ENCODE measurements at places on chromosomes 12 and 14.

- no peak for DNase-seq
Measured at GRCh38 chr12:87660987-87661774, 368.0 kb downstream of the C12orf50 start.

DNA sequence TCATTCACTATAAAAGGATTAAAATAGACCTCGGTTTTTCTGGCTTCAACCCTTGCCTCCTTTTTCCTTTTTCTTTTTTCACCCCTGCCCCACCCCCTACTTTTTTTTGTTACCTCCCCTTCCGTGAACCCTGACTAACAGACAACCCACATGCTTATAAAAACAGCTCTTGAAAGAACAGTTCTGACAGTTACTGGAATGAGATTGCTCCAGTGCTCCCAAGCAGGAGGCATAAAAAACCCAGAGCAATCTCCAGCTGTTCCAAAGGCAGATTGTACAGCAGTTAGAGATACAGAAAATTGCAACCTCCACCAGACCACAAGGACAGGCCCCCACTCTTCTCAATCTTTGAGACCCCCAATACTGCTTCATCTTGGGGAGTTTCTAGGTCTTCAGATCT lies 29.9 kb upstream of the TMEM260 start:
- DNase-seq: no peak

DNA sequence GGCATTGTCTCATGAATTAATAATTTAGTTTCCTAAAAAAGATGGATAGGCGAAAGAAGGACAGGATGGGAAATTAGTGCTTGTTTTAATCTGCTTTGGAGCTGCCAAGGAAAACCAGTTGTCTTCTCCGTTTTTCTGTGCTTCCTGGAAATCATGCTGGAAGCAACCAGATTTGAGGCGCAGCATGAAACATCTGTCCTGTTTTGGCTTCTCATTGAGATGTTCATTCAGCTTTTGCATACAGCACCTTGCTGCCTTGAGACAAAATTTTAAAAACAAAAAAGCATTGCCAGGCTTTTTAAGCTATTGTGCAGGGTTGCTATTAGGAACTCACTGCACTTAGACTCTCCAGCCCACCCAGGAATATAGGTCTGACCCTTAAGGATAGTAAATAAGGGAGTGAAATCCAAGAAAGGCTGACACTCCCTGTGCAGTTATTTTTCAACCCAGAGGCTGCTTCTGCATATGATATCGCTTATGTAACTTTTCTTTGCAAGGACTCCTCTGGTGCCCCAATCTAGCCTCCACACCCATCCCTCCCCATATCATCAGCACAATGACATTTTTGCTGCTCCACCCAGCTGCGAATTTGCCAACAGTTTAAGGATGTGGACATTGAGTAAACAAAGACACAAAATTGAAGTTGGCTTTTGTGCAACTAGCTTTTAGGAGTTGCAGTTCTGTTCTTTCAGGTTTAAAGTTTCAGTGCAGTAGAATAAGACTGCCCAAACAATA lies 46.9 kb upstream of the MDM1 start:
- peak; percentile 77 for DNase-seq

- no peak for DNase-seq
Measured at GRCh38 chr12:100553936-100554335, 19.5 kb upstream of the GAS2L3 start.
